ENCODE measurements at places on chromosomes 1 and 21. TPM values are rescaled to one million over a fixed set of nuclear protein-coding genes. Genes with fewer than 3 reads are reported as not detected.

DNA sequence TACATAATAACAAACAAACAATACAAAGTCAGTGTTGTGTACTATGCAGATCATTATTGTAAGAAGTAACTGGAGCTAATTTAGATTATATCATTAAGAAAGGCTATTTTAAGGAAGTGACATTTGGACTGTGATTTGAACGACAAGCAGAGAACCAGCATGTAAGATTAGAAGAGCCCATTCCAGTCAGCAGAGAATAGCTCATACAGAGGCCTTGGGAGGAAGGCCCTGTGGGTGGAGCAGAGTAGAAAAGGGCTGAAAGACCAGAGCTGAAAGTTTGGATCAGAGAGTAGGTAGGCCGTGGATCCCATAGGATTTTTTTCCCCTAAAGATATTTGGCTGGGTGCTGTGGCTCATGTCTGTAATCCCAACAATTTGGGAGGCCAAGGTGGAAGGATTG lies 190.1 kb downstream of the OMA1 start:
- H3K27ac ChIP-seq: no peak overlapping the region
- DNase-seq: no peak
- no peaks in the 10 kb centered on the region for H3K4me1 ChIP-seq

DNA sequence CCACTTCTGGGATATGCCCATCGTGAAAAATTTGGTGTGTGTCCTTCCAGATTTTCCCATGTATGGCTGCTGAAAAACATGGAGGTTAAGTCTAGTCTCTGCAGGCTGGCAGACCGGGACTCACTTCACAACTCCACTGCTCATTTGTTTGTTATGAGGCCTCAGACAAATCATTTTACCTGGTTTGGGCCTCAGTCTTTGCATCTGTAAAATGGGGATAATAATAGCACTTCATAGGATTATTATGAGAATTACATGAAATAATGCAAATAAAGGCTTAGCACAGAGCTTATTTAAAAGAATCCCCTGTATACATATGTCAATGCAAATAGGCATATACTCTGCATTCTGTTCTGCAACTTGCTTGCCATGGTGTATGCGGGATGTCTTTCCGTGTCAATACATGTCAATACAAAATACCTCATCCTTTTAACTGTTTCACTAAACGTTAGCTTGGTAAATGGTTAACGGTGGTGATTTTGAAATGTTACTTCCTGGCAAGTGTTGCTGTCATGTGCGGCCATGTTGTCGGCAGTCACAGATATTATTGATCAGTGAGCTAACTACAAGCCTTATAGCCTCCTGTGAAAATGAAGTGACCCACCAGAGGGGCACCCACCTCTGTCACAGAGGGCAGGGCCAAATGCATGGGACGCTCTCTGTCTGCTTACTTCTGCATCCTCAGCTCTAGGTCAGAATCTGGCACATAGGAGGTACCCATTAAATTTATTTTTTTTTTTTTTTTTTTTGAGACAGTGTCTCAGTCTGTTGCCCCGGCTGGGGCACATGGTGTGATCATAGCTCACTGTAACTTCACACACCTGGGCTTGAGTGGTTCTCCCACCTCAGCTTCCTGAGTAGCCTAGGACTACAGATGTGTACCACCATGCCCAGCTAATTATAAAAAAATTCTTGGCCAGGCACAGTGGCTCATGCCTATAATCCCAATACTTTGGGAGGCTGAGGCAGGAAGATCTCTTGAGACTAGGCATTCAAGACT lies 4.3 kb downstream of the LCK start:
- H3K4me1 ChIP-seq: peaks cover 4% of the 10 kb centered on the region
- H3K27ac ChIP-seq: no peak overlapping the region
- no peak for DNase-seq
- H3K4me3 ChIP-seq: no peak overlapping the region

GRCh38 chr21:42755766-42756579 lies 102.6 kb downstream of the PDE9A start:
- no peaks in the 10 kb centered on the region for H3K4me1 ChIP-seq
- H3K27ac ChIP-seq: no peak overlapping the region
- H3K27me3 ChIP-seq: no peaks in the 10 kb centered on the region

DNA sequence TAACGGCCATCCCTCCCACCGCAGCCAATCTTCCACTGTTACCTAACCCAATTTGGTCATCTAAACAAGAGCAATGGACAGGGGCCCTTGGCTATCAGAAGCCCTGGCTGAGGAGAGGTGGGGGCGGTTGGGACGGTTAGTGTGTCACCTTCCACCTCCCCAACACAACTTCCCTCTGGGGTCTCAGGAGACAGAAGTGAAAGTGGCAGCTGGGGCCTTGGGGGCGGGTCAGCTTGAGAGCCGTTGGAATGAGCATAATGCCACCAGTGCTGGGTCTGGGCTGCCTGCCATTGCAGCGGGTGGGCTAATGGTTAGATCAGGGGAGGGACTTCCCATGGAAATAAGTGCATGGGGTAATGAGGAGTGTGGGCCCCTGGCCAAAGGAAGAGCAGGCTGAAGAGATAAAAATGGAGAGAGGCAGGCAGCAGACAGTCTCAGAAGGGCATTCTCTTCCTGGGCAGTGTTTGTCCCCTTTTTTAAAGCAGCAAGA lies 7.9 kb downstream of the MEF2D start:
- H3K4me1 ChIP-seq: peaks cover 86% of the 10 kb centered on the region
- no peaks in the 10 kb centered on the region for H3K27me3 ChIP-seq
- H3K4me3 ChIP-seq: no peak overlapping the region
- H3K27ac ChIP-seq: peak overlapping the region; percentile 1
- DNase-seq: no peak
- H3K36me3 ChIP-seq: no peaks in the 10 kb centered on the region

- peaks cover 3% of the 10 kb centered on the region for H3K4me1 ChIP-seq
- H3K27me3 ChIP-seq: no peaks in the 10 kb centered on the region
- no peak overlapping the region for H3K27ac ChIP-seq
- no peaks in the 10 kb centered on the region for H3K36me3 ChIP-seq
- DNase-seq: no peak
Observed at GRCh38 chr1:114462963-114463362, 48.0 kb downstream of the TRIM33 start.

DNA sequence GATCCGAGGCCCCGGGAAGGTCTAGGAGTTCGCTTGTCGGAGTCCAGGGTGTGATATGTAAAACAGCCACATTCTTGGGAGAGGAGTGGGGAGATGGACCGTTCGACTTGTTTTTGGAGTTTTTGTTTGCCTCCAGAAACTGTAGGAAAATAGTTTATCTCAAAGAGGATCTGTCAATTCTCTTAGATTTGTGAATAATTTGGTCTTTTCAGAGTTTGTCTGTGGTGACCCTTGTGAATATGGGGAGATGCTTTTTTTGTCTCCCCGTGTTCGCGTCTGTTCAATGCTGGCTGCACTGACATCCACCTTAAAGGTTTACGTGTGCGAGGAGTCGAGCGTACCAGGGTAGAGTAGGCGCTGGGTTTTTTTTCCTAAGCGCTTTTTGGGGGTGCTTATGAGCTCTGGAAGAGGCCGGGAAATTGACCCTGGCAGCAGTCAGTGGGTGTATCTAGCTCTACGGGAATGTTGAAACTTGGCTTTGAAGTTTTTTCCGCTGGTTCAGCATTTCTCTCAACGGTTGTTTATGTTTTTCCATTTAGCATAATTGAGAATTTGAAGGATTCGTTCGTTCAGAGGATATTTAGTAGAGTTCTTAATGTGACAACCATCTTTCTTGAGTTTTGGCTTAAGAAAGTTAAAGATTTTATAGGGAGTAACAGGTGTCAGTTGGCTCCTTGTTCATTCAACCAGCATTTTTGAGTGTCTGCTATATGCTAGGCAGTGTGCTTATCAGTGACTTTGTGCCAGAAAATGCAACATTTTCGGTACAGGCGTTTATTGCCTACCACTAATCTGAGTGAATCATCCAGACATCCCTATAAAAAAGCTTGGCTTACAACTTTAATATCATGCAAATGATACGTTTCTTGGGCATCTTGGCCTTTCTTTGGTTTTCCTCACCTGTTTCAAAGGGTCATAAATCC lies 1.2 kb downstream of the SZRD1 start:
- H3K4me1 ChIP-seq: peaks cover 22% of the 10 kb centered on the region
- H3K27ac ChIP-seq: peak overlapping the region; percentile 100
- H3K4me3 ChIP-seq: peak overlapping the region; percentile 97

Gene MCOLN3
- total RNA-seq: 2.3 TPM

Data from esophagus squamous epithelium (tissue), 5 donors.